ENCODE measurements at places on chromosomes 7 and 10.

DNA sequence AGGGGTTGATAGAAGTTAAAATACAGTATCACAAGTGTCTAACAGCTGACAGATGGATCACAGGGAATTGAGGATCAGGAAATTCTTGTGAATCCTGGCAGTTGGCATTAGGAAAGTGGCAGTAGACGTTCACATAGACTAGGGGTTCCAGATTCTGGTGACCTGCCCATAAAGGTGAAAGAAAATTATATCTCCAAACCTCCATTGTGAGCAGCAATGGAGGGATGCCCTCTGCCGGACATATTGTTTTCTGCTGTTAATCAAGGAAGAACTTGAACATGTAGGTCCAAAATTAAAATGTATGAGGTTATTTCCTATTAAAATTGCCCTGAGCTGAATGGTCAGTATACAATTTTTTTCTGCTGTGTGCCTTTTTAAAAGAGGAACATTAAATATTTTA is 5.1 kb downstream of the NME8 start:
- DNase-seq, result no peak

DNA sequence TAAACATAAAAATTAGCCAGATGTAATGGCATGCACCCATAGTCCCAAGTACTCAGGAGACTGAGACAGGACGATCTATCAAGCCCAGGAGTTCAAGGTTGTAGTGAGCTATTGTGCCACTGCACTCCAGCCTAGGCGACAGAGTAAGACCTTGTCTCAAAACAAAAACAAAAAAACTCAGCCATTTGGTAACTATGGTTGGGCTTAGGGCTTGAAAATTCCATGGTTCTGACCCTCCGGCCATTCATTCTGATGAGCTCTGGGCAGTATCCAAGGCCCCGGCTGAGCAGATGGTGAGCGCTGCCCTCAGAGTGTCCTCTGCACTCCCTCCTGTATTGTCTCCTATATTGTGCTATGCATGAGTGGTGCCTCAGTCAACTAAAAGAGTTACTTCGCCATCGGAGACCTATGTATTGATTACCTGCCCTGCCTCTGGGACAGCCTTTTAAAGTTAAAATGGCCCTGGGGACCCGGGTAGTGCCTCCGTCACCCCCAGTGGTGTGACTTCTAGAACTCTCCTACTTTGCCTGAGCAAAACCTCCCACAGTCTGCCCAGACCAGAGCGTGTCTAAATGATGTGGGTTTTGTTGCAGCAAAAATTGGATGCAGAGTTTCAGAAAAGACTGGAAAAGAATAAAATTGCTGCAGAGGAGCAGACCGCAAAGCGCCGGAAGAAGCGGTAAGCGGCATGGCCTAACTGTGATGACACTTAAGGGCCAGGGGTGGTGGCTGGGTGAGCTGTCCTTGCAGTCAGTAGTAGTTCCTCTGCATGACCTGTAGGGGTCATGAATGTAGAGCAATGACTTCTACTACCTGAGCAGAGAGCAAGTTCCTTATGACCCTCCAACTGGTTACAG is 8.1 kb downstream of the PRKRIP1 start:
- peak; percentile 65 for DNase-seq

DNA sequence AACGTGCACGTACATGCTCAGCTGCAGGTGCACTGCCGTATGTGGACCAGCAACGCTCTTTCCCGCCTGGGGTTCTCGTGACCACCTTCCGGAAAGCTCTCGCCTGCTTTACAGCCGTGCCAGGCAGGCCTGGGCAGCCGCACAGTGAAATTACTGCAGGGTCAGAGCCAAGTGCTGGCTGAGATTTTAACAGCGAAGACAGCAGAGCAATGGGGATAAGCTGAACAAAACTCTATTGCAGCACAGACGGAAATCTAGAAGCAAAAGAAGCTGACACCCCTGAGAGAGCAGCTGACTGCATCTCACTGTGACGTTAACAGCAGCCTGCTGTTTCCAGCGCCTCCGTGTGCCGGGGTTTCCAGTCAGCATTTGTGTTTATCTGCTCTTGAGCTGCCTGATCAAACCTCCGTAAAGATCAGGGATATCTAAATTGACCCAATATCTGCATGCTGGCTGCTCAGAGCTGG is 179.0 kb downstream of the DIP2C start:
- no peak for DNase-seq

- DNase-seq, result no peak
Observed at GRCh38 chr7:98930464-98930863, 52.1 kb downstream of the TRRAP start.

- no peak for DNase-seq
Observed at GRCh38 chr10:30577048-30577447, 52.5 kb downstream of the LYZL2 start.

DNA sequence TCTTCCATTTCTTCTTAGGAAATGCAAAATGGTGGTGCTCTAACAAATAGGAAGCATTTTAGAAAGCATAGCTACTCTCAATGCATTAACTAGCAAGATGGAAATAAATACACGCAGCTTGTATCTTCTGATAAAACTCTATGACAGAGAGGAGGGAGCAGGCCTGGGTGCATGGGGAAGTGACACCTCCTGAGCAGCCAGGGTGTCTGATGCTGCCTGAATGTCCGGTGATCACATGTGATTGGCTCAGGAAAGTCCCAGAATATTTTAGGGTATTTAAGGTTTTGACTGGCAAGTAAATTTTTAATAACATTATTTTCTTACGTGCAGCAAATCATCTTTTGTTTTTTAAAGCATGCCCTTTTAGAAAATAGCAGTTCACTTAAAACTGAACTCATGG is 261.0 kb upstream of the KLF6 start:
- no peak for DNase-seq

Data from hepatic stellate cell (primary cell).